Left lung (tissue), 14 donors: ENCODE measurements at places on chromosomes 13 and 19. TPM values are rescaled to one million over a fixed set of nuclear protein-coding genes. Genes with fewer than 3 reads are reported as not detected.

- peak; percentile 39 for DNase-seq
Measured at GRCh38 chr13:19862481-19863313, 752 bp downstream of the ZMYM5 start.

DNA sequence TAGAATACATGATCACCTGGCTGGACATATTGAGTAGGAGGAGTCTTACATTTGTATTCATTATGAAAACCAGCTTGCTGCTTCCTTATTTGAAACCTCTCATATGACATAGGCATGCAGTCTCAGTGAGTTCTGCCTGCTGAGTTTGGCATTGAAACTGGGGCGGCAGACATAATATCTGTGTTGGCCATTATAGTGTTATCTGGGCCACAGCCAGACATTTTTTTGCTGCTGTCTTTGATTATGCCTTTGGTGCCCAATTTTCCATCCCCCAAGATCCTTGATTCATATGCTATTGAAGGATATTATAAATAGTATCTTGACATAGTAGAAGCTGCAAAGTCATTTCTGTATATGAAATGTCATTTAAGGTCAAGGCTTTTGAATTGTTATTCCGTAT lies 15.8 kb downstream of the FREM2 start:
- DNase-seq: no peak

GRCh38 chr13:102597029-102597961 lies 509 bp downstream of the TPP2 start:
- DNase-seq: no peak

DNA sequence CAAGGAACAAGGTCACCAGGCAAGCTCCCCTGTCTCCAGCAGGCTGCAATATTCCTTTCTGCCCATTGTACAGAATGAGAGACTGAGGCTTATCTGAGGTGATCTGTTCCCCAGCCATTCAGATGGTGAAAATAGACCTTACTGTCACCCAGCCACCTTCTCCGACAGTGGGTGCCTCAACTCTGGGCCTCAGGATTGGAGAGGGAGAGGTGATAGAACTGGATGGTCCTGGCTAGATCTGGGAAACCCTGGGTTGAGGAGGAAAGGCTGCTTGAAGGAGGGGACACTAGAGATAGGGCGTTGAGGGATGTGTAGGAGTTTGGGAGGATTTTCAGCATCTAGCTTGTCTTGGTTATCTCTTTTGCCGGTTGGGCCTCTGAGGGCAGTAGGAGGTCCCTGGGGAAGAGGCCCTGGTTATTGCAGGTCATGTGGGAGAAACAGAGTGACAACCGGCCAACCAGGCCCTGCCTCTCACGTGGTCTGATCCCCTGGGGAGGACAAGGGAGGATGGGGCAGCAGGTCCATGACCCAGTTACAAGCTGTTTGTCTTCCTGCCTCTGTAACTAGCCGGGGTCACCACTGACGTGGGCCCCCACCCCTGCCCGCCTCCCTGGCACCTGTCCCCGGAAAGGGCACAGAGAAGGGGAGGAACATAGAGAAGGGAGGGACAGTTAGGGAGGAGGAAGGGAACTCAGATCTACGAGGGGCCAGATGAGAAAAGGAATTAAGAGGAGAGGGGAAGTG lies 8.2 kb downstream of the NFIC start:
- DNase-seq: no peak

- DNase-seq: no peak
Measured at GRCh38 chr19:12938779-12939601, 581 bp downstream of the CALR start.

- DNase-seq: no peak
Measured at GRCh38 chr13:49429121-49429520, 14.7 kb downstream of the CAB39L start.

GRCh38 chr19:32415669-32416068 lies 10.1 kb downstream of the DPY19L3 start:
- no peak for DNase-seq

The PRR20B gene
- polyA plus RNA-seq: not detected

The AP1M1 gene
- polyA plus RNA-seq: 62.7 TPM

The CEACAM6 gene
- polyA plus RNA-seq: 3.1 TPM

- no peak for DNase-seq
Measured at GRCh38 chr13:91375116-91375729, 23.2 kb upstream of the GPC5 start.

The RPS15 gene
- polyA plus RNA-seq: 851 TPM

The KLHL1 gene
- not detected for polyA plus RNA-seq

- no peak for DNase-seq
Measured at GRCh38 chr13:37984357-37984756, 114.8 kb upstream of the TRPC4 start.

The ZNF439 gene
- 17.3 TPM for polyA plus RNA-seq

DNA sequence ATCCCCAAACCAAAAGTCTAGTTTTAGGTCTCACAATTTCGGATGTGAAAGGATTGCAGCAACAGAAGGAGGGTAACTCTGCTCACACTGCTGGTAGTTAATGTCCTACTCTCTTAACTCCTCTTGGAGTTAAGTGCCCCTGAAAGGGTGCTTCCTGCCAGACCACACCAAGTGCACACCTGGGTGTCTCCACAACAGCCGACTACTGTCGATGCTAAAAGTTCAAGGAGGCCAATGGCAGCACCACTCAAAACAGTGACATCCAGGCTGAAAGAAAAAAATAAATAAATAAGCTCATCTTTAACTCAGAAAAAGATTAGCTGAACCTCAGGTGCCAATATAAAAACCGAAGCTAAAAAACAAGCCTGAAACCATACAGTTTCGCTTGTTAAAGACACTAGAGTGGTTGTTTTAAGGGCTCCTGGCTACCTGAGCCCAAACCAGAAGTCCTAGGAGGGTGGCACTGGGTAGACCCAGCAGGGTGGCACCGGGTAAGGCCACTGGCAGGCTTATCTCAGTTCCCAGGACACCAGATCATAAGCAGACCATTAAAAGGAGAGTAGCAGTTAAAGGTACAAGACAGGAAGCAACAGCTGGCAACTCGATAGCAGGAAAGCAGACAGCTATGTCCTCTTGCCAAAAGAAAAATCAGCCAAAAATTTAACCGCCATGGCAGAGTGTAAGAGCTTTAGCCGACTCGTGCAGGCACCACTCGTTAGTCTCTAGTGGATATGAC lies 39.3 kb downstream of the BRD4 start:
- no peak for DNase-seq

- no peak for DNase-seq
Measured at GRCh38 chr13:111512707-111513106, 192.3 kb downstream of the TEX29 start.

The PLK5 gene
- 0.32 TPM for polyA plus RNA-seq

The PGLYRP1 gene
- 2.0 TPM for polyA plus RNA-seq

- no peak for DNase-seq
Measured at GRCh38 chr19:29965492-29965891, 23.5 kb downstream of the URI1 start.

DNA sequence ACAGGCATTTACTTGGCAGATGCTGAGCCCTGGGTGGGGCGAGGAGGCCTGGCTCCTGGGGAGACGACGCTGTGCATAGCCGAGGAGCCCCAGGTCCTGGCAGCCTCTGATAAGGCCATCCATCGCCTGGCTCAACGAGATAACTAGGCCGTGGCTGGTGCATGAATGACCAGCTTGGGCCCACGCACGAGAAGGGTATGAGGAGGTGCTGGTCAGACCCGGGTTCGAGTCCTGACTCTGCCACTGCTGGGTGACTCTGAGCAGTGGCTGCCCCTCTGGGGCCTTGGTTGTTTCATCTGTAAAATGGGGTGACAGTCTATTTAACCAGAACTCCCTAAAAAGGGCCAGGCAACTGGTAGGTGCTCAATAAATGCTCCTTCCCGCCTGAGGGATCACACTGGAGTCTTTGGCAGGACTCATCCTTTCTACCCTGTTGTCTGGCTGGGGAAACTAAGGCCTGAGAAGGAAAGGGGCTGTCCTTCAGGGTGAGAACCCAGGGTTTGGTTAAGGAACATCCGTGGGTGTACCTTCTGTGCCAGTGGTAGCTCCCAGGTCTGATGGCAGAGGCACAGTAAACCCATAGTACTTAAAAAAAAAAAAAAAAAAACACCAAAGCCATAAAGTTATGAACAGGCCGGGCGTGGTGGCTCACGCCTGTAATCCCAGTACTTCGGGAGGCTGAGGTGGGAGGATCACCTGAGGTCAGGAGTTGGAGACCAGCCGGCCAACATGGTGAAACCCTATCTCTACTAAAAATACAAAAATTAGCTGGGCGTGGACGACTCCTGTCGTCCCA lies 8.1 kb upstream of the ARRDC2 start:
- DNase-seq: no peak

- DNase-seq: no peak
Measured at GRCh38 chr13:76351541-76352229, 534.5 kb downstream of the KCTD12 start.

GRCh38 chr13:30569901-30570576 lies 47.7 kb upstream of the USPL1 start:
- DNase-seq: no peak

- no peak for DNase-seq
Measured at GRCh38 chr13:76828316-76828741, 57.9 kb downstream of the KCTD12 start.

GRCh38 chr19:54902061-54902460 lies 3.9 kb upstream of the NCR1 start:
- no peak for DNase-seq

GRCh38 chr19:38683393-38684077 lies 36.1 kb downstream of the ACTN4 start:
- peak; percentile 88 for DNase-seq

- DNase-seq: no peak
Measured at GRCh38 chr13:20775961-20776360, 2.2 kb upstream of the EEF1AKMT1 start.

GRCh38 chr19:15810335-15810734 lies 5.1 kb downstream of the OR10H1 start:
- DNase-seq: no peak

The FLT3LG gene
- 7.8 TPM for polyA plus RNA-seq

The CGB5 gene
- not detected for polyA plus RNA-seq

DNA sequence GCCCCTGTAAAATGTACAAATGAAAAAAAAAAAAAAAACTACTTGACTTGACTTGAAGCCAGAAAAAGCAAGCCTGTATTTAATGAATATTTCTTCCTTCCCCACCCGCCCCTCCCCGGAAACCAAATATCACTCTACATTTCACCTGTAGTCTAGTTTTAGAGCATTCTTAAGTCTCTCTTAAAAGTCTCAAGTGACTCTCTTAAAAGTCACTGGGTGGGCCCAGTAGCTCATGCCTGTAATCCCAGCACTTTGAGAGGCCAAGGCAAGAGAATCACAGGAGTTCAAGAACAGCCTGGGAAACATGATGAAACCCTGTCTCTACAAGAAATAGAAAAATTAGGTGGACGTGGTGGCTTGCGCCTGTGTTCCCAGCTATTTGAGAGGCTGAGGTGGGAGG lies 72.0 kb downstream of the TSC22D1 start:
- DNase-seq: no peak

DNA sequence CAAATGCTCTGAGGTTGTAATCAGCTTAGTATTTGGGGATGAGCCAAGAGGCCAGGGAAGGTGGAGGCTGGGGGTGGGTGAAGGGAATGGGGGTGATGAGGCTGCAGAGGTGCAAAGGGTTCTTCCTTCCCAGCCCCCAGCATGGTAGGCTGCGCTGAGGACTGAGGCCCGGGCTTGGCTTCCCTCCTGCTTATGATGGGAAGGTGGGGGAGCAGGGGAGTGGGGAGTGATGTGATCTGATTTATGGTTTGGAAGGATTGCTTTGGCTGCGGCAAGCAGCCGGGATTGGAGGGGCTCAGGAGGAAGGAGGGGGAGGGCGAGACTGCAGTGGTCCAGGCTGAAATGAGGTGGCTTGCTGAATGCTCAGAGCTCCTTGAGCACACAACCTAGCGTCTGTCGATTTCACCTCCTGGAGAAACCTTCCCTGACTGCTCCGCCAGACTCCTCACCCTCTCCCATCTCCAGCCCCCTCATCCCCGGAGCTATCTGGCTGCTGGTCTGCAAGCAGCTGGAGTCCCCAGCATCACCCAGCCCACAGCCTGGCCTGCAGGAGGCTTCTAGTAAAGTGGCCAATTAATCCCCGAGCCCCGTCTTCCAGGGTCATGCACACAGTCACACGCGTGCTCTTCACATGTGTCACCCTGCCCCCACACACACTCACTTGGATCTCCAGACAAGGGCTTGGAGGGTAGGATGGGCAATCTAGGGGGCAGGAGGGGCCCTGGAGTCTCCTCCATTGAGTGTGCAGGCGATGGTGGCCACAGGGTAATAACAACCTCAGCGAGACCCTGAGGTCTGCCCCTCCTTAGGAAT lies 757 bp upstream of the CLEC11A start:
- DNase-seq: no peak

- no peak for DNase-seq
Measured at GRCh38 chr19:747432-748273, 3.3 kb upstream of the MISP start.

The SLC10A2 gene
- polyA plus RNA-seq: 6.8 TPM

GRCh38 chr19:12111943-12112637 lies 28.1 kb downstream of the ZNF20 start:
- DNase-seq: no peak

The FGF22 gene
- polyA plus RNA-seq: 0.39 TPM

DNA sequence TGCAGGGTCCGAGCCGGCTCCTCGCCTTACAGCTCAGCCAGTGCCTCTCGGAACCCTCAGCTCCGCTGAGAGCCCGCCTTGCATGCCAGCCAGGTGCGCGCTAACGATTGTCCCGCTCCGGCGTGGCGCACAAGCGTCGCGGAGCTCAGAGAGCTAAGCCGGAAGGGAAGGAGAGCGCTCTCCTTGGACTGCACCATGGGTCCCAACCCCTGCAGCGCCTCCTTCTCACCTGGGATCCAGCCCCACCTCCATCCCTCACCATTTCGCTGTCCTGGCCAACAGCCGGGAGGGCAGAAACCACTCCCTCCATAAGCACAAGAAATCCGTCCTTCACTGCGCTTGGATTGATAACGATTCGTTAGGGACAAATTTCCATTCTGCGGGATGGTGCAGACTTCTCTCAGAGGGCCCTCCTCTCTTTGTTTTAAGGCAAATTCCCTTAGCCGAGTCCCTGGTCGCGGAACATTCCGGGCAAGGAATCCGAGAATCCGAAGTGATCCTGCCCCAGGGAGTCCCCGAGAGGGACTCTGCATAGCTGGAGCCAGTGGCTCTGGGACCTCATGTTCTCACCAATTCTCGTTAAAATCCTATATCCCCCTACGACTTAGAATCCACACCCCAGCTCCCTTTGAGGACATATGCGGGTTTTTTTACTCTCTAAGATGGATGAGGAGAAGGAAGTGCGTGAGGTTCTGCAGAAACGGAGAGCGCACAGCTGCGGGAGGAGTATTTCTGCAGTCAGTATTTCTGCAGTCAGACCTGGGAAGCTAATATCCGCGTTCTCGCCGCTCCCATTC lies 2.8 kb downstream of the GSX1 start:
- no peak for DNase-seq
